ENCODE measurements at places on chromosomes 2 and 18.

GRCh38 chr18:54883816-54884604, 55.7 kb downstream of the RAB27B start:
- no peak for DNase-seq

- no peak for DNase-seq
Observed at GRCh38 chr2:40115894-40116293, 336.0 kb downstream of the SLC8A1 start.

DNA sequence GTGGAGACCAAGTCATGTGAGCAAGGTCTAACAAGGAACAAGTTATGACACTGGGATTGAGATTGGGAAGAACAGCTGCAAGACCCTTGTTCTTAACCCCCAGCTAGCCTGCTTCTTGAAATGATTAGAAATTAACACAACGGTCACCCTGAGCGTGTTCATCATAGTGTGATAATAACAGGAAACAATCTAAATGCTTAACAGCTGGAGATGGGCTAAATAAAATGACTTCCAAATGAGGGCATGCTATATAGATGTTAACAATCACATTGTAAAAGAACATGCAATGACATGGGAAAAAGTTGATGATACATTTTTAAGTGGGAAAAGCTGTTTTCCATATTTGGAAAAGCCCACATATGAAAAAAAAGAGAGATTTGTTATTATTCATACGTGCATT, 47.6 kb downstream of the RPL37A start:
- no peak for DNase-seq

GRCh38 chr2:128639120-128639477, 320.4 kb upstream of the HS6ST1 start:
- DNase-seq: no peak

- no peak for DNase-seq
Observed at GRCh38 chr2:161522796-161523195, 101.4 kb upstream of the SLC4A10 start.

GRCh38 chr2:230874456-230874855, 9.7 kb downstream of the ITM2C start:
- DNase-seq: no peak

- DNase-seq: no peak
Observed at GRCh38 chr2:28824870-28825269, 14.2 kb downstream of the SPDYA start.
